ENCODE measurements at places on chromosomes 2 and 18.
A peak's percentile ranks its signal among the peaks of the same experiment; 100 is the strongest.

DNA sequence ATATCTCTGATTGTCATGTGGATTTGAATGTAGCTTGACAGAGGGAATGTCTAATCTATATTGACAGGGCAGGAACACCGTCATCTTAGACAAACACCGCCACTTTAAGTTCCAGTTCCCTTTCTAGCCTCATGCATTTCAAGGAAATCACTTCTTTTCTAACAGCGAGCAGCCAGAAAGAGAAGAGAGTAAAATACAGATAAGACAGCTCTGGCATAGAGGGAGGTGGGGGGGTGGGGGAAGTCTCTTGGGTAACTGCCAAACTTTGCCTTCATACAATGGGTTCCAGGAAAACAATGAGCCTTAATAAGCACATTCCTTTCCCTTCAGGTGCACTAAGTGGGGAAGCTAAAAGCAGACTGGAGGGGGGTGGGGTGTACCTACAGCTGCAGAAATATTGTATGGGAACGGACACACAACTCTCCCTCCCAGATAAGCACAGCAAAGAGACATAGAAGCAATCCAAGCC, 37.2 kb downstream of the CASP10 start:
- DNase-seq = no peak

- no peak for DNase-seq
Observed at GRCh38 chr2:189487283-189488007, 46.2 kb downstream of the WDR75 start.

GRCh38 chr2:186526281-186526680, 40.2 kb downstream of the ZC3H15 start:
- no peak for DNase-seq

DNA sequence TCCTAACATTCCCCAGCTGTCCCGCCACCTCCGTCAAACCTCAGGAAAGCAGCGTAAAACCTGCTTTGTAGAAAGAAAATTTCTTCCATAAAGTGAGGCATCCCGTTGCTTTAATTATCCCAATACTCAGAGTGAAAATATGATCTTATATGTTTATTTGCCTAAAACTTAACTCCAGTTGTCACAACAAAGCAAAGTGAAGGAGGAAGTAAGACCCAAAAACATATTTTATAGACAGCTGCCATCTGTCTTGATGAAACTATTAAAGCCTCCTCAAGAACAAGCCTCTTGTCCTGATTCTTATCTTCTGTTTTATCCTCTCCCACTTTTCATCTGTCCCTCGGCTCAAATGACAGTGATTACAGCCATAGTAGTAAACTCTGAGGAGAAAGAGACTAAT, 28.9 kb upstream of the LPIN2 start:
- DNase-seq = no peak

- DNase-seq = no peak
Observed at GRCh38 chr2:105409717-105410116, 10.9 kb upstream of the FHL2 start.

DNA sequence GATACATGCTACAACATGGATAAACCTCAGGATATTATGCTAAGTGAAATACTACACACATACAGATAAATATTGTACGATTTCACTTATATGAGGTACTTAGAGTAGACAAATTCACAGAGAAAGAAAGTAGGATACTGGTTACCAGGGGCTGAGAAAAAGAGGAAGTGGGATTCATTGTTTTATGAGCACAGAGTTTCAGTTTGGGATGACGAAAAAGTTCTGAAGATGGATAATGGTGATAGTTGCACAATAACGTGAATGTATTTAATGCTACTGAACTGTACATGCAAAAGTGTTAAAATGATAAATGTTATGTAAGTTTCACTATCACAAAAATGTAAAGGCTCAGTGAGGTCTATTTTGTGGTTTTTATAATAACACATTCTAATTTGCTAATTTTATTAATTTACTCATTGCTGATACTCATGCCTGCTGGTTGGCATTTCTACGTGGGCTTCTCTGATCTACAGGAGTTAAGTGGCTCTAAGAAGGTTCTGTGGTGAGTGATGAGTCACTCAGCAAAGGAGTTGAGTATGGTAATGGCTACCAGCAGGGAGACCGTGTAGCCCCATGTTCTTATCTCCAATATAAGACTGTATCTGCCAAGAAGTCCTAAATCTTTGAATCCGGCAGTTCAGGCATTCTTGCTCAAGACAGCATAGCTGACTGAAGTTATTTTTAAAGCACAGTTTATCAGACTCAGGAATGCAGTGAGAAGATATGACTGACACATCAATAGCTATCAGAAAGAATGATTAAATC, 41.1 kb downstream of the UPP2 start:
- DNase-seq = no peak

GRCh38 chr2:190489475-190489874, 45.0 kb downstream of the NEMP2 start:
- DNase-seq = no peak

GRCh38 chr2:213834331-213834730, 550.1 kb downstream of the SPAG16 start:
- no peak for DNase-seq

GRCh38 chr2:84959566-84960506, 11.1 kb upstream of the KCMF1 start:
- DNase-seq = no peak

DNA sequence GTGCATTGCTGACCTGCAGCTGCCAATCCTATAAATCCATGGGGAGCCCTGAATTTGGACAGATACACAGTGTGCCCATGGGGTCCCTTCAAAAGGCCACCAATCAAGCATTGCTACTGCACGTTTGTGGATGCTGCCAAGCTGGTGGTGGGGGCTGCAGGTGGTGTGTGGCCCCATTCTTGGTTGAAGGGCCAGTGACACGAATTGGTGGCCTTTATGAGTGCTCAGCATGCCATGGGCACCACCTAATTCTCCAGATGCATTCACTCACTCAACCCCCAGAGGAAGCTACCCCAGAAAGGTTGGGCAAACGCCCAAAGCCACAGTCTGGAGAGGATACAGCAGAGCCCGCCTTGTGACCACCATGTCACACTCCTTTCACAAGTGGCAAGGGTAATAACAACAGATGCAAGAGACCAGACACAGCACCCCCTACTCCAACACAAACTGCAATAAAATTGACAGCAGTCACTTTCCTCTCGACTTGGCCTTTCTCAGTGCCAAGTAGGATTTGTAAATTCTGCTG, 27.1 kb downstream of the MC2R start:
- no peak for DNase-seq

GRCh38 chr2:178002038-178002437, 70.5 kb downstream of the PDE11A start:
- no peak for DNase-seq

- no peak for DNase-seq
Observed at GRCh38 chr2:143801561-143801960, 672.3 kb downstream of the ARHGAP15 start.

DNA sequence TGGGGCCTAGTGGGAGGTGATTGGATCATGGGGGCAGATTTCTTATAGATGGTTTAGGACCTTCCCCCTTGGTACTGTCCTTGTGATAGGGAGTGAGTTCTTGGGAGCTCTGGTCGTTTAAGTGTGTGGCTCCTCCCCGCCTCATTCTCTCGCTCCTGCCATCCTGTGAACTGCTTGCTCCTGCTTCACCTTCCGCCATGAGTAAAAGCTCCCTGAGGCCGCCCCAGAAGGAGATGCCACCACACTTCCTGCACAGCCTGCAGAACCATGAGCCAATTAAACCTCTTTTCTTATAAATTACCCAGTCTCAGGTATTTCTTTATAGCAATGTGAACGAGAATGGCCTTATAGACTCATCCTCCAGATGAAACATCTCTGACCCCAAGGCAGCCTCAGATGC, 101.5 kb downstream of the KCNF1 start:
- no peak for DNase-seq

DNA sequence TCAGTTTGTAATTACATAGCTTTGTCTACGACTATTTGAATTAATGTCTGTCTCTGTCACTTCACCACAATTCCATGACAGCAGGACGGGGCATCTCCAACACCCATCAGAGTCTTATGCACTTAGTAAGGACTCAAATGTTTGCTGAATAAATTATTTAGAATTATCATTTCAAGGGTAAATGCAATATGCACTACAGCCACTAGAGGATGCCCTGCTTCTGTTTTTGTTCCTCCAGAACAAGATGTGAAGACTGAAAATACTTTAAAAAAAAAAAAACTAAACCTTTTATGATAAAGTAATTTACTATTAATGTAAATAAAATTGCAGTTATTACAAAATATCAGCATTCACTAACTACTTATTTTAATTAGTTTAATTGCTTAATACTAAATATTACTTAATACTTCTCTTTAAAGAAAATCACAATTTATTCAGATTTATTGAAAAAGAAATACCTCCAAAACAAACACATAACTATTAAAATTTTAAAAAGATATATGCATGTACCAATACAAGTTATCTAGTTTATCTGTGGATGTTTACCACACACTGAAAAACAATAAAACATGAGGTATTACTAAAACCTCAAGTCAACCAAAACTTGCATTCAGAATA, 3.2 kb downstream of the PIGN start:
- DNase-seq = peak; percentile 32

- no peak for DNase-seq
Observed at GRCh38 chr2:47917276-47917961, 11.1 kb upstream of the FBXO11 start.

DNA sequence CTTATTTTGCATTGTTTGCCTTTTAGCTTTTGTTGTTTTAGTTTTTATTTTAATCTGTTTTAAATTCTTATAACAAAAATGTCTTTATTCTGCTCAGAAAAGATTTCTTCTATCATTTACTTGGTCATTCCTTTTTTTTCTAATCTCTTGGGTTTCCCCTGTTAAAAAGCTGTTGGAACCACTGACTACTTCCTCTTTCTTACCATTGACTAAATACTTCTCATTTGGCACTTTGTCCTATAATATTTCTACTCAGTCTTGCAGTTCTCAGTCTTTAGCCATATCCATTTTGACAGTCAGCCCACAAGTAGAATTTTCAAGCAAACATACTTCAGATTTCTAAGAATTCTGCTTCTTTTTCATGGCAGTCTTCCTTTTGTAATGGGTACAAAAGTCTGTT, 567.2 kb downstream of the SATB2 start:
- no peak for DNase-seq

DNA sequence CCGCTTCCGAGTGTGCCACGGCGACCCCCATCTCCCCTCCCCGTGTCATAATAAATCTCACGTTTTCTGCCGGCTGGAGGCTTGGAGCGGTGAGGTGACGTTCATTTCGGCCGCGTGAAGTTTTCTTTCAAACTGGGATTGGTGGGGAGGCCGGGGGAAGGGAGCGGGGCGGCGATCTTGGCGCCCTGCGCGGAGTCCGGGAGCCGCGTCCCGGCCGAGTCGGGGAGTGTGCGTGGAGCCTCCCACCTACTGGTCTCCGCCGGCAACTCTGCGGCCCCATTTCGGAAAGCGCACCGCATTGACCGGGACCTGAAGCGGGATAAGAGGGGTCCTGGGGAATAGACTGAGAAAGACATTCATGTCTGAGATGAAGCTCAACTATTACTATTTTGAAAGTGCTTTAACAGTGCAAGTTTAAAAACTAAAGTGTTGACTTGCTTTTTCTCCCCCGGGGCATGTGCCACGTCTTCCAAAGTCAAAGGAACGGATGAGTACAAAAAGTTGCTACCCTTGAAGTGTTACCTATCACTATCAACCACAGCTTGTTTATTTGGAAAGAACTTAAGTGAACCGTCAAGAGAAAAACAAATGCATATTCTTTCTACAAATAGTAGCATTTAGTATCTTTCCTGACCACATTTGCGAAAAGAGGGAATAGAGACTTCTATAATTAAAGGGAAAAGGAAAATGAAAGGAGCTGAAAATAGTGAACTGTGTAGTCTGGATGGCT, 818 bp upstream of the IKZF2 start:
- DNase-seq = no peak

DNA sequence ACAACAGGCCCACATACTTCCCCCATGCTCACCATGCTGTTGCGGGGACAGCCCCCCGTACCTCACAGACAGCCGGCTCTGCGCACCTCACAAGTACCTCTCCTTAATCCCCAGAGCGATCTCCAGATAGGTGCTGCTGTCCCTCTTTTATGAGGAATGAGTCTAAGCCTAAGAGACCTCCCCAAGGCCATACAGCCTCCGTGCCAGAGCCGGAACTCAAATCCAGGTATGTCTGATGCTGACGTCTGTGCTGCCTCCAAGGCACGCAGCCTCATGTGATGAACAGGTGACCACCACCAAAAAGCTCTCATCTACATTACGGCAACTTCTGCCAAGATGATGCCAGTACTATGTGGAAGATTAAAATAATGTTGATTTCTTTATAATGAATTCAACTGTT, 85.2 kb downstream of the EIPR1 start:
- DNase-seq = no peak

DNA sequence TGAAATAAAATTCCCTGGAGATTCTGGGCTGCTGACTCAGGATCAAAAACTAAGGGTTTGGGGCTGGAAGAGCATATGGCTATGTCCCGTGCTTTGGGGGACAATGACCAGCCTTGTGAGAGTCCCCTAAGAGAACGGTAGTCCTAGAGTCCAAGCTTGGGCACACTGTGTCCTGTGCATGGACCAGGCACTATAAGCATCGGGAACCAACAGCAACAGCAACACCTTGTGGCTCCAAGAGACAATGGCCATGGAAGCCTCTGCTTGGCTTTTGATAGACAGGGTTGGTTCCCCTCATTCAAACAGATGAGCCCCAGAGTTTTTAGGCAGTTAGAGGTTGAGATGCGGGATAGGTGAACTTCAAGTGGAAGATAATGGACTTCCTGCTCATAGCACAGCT, 294.4 kb upstream of the CHAC2 start:
- no peak for DNase-seq

DNA sequence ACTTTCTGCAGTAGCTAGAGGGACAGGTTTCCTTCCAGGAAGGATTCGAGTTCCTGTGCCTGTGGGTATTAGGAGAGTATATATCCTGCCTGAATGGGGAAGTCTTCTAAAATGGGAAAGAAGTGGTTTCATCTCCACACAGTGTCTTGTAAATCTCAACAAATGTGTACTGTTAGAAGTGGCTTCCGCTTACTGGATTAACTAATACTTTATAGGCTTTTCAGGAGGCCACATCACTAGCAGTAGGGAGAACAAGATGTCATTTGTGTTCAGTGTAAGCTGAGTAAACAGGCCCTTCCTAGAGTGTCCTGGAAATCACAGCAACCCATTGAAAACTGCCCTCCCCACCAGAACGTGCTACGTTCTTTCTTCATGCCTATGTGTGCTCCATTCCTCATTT, 12.5 kb upstream of the POLR1B start:
- no peak for DNase-seq

GRCh38 chr18:28690836-28691495, 514.0 kb upstream of the CDH2 start:
- DNase-seq = no peak

DNA sequence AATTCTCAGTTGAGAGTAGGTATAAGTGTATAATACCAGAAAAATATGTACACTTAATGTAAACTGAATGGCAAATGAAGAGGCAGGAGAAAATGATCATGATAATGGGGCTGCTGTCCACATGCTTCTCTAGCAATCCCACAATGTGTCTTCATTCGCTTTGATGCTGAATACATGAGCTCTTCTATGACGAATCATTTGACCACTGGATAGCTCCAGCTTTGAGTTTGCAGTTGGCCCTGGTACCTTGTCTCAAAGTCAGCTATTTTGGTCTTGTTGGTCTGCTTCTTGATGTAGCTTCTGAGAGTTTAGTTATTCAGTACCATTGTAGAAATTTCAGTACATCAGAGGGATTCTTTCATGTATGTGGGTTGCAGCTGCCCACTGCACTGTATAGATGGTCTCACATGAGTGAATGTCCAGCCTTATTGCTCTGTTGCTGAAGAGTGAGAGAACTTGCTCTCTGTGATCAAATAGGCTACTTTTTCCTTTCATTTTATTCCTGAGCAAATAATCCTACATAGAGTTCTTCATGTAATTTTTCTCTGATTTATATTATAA, 105.1 kb downstream of the TTC27 start:
- no peak for DNase-seq
